H7 (cell line): ENCODE measurements at places on chromosomes 3 and 15.

GRCh38 chr3:190972840-190973270 lies 110.4 kb upstream of the GMNC start:
- DNase-seq = no peak

GRCh38 chr15:60821462-60822061 lies 342.6 kb upstream of the ICE2 start:
- no peak for DNase-seq

- DNase-seq = no peak
Measured at GRCh38 chr3:185857208-185857607, 32.4 kb upstream of the IGF2BP2 start.

DNA sequence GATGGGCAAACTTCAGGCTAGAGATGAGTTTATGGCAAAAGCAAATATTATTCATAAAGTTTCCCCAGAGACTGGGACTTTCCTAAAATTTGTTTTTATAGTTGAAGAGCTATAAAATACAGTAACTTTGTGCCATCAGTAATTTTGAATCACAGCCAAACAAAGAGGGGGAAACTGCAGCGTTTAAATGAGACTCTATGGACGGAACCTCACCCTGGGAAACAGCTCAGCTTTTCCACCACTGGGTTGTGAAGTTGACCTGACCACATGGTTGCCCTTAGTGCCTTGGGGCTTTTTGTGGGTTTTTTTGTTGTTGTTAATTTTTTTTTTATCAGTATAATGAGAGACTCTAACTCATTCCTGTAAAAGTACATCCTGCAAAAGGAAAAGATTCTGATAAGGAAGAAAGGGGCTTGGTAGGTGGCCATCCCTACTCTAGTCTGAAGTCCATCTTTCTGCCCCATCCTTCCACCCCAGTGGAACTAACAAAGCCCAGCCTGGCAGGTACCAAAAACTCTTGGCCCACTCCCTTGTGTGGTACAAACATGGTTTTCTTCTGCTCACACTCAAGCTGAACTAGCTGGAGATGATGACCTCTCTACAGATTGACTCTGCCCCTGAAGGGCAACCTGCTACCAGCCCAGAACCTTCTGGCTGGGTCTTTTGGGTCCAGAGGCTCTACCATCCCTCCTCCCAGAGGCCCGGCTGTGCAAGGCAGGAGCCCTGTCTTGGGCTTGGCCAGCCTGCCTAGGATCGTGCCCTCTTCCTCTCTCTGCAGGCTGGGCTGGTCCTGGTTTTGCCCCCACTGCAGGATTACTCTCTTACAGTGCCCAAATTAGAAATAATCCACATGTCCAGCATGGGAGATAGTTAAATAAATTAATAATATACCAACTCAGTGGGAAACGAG lies 41.2 kb downstream of the RLBP1 start:
- DNase-seq = no peak

GRCh38 chr15:28086175-28086703 lies 12.9 kb downstream of the OCA2 start:
- peak; percentile 82 for DNase-seq

- no peak for DNase-seq
Measured at GRCh38 chr3:197958346-197958745, 1.7 kb upstream of the LMLN start.

DNA sequence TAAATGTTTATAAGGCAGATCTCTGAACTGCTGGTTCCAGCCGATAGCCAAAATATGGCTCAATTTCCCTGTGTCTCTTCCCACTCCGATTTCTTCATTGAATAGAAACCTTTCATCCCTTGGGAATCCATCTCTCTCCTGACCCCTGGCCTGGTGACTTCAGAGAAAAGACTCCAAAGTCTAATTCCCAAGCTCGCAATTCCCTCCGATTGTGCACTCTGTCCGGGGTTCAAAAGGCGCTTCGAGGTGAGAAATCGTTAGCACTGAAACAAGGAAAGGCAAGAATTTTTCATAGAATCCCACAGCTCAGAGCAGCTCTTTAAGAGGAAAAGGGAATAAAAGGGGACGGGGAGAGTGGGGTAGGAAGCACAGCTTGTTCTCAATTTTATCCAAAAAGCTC lies 18.4 kb upstream of the RAD18 start:
- no peak for DNase-seq

- no peak for DNase-seq
Measured at GRCh38 chr3:135917927-135918597, 47.5 kb upstream of the PPP2R3A start.

- DNase-seq = no peak
Measured at GRCh38 chr3:83524901-83525300, 1433.9 kb upstream of the CADM2 start.

- DNase-seq = no peak
Measured at GRCh38 chr15:73282567-73283365, 86.0 kb downstream of the HCN4 start.

DNA sequence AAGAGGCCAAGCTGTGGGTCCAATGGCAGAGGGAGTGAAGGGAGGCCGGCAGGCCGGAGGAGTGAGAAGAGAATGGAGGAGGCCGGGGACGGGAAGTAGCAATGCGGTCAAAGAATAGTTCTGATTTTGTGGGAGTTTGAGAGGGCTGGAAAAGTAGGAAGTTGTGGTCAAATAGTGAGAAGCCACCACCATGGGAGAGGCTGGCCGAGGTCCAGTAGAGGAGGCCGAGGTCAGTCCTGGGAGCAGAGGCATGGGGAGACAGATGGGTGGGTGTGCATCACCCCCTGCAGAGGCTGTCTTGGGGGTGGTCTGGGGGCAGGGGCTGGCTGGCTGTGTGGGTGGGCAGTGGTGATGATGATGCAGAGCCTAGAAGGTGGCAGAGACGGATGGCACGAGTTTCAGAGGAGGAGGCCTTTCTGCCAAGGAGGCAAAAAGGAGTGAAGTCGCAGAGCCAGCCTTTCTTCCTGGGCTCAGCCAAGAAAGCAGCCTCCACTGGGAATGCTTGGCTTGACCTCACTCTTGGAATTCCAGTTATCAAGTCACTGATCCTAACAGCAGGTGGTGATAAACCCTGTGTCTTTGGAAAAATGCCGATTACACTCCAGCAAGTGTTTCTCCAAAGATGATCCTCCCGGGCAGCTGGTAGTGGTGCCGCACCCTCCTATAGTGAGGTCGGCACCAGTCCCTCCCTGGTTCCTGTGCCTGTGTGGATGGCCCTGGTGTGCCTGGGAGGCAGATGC lies 57.3 kb downstream of the ARNT2 start:
- DNase-seq = no peak

GRCh38 chr3:177284383-177284881 lies 87.2 kb upstream of the TBL1XR1 start:
- DNase-seq = peak; percentile 44

- DNase-seq = no peak
Measured at GRCh38 chr3:47298439-47298838, 15.7 kb downstream of the KLHL18 start.
